ENCODE measurements at places on chromosomes 11 and 22.

DNA sequence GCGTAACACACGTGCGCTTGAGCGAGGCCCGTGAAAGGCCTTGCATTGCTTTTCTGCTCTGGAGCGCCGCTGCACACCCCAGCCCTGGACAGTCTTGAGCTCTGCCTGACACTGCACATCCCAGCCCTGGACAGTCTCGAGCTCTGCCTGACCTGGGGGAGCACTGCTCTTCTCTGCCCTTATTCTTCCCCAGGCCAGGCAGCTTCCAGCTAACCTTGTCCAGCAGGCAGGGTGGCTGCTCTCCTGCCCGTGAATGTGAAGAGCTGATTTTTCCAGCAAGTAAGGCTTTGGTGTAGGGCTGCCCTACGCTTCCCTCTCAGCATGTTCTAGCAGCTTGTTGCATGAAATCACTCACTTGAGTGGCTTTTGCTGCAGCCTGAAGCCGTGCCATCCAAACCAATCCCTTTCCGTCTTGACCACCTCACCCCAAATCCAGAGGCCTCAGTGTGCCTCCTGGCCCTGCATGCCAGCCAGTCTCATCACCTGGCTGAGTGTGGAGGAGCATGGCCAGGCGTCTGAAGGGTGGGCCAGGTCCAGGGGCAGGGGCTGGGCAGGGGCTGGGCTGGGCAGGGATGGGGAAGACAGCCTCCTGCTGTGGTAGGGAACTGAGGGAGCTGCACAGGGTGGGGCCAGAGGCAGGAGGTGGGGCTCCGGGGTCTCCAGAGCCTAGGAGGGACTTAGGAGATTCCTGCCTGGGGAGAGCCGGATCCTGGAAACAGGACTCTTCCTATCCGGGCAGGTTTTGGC, 89.5 kb upstream of the B3GAT1 start:
- no peak for DNase-seq

- DNase-seq: no peak
Measured at GRCh38 chr22:36617694-36618522, 85.6 kb downstream of the CACNG2 start.

GRCh38 chr11:22456993-22457762, 119.0 kb downstream of the SLC17A6 start:
- no peak for DNase-seq

DNA sequence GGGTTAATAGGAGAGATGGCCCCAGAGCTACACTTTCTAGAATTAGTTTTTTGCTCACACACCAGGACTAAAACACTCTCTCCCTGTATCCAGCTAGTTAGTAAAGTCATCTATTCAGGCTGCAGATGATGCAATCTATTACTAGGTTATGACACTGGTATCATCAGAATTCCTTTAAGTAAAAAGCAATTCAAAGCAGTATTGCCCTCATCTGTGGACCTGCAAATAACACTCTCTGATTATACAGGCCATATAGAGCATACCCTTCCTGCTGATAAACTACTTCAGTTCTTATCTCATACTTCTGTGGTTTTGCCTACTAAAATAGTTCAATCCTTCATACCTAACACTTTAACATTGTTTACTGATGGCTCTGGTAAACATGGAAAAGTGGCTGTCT, 13.5 kb upstream of the MTMR2 start:
- no peak for DNase-seq

GRCh38 chr11:123695231-123695630, 40.8 kb upstream of the SCN3B start:
- DNase-seq: no peak

DNA sequence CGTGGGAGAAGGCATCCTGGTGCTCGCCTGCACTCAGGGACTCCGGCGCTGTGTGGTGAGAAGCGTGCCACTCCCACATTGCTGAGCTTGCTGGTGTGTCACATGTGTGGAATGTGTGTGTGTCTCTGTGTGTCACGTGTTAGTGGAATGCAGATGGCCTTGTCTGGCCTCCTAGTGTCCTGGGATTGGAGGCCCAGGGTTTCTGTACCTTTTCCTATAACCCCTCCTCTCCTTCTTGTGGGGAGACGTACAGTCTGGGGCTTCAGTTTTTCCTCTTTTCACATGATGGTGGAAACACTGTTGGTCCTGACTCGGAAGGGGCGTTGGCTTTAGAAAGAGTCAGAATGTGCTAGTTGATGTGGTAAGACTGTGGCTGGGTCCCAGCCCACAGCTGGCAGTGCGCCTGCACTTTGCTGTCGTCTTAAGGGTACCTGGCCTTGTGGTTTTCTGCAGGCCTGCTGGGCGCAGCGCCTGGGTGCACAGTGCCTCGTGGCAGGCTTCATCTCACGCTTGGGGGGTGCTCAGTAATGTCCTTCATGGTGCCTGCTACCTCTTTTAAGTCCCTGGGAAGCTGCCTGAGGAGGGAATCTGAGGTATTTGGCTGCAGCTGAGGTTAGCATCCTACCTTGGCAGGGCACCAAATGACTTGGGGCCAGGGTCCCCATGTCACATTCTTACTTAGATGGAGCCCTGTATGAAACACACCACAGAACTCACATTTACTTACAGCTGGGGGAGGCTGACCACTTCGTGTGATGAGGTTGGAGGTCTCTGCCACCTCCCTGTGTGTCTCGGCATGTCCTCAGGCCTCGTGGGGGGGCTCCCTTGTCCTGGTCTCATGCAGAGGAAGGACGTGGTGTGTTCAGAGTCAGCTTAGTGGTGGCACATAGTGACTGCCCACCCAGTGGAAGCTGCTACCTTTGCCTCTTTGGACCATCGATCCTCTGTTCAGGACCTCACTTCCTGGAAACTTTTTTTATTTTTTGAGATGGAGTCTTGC, 61.9 kb downstream of the MED15 start:
- peak; percentile 82 for DNase-seq

GRCh38 chr11:11521306-11522002, 100.4 kb downstream of the GALNT18 start:
- DNase-seq: no peak

DNA sequence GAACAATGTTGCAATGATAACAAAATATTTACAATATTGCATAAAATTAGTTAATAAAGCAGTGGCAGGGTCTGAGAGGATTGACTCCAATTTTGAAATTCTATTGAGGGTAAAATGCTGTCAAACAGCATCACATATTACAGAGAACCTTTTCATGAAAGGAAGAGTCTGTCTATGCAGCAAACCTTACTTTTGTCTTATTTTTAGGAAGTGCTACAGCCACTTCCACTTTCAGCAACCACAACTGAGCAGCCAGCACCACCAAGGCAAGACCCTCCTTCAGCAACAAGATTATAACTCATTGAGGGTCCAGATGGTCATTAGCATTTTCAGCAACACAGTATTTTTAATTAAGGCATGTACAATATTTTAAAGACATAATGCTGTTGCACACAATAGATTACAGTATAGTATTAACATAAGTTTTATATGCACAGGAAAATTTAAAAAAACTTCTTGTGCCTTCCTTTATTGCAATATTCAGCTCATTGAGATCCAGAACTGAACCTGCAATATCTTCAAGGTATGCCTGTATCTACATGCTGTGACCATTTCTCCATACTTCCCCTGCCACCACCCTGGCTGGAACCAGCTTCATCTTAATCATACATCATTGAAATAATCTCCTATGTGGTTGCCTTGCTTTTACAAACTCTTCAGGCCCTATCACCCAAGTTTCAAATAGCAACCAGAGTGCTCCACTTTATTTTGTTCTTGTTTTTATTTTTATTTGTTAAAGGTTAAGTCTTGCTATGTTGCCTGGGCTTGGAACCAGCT, 711.2 kb downstream of the KCNA4 start:
- DNase-seq: no peak

DNA sequence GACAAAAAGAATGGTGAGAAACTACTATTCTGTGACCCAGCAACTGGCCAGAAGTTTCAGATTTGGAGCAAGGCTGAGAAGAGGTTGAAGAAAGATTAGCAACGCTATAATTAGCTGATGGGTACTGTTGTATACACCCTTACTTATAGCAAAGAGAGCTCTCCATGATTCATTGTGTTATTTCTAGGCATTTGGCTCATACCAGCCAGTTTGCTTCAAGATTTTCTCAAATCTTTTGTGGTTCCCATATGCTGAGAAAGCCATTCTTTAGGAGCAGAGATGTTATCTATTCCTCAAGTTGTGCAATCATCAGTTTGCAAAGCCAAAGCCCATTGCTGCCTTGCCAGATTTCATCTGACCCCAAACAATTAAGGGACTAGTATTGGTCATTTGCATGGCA, 179.4 kb downstream of the ETS1 start:
- DNase-seq: no peak

- DNase-seq: peak; percentile 17
Measured at GRCh38 chr11:2156416-2157182, 4.4 kb downstream of the INS start.

GRCh38 chr11:66479394-66480116, 679 bp upstream of the DPP3 start:
- DNase-seq: no peak

GRCh38 chr22:20131859-20132685, 468 bp downstream of the ZDHHC8 start:
- no peak for DNase-seq

GRCh38 chr11:28459912-28460311, 351.7 kb downstream of the METTL15 start:
- DNase-seq: no peak

DNA sequence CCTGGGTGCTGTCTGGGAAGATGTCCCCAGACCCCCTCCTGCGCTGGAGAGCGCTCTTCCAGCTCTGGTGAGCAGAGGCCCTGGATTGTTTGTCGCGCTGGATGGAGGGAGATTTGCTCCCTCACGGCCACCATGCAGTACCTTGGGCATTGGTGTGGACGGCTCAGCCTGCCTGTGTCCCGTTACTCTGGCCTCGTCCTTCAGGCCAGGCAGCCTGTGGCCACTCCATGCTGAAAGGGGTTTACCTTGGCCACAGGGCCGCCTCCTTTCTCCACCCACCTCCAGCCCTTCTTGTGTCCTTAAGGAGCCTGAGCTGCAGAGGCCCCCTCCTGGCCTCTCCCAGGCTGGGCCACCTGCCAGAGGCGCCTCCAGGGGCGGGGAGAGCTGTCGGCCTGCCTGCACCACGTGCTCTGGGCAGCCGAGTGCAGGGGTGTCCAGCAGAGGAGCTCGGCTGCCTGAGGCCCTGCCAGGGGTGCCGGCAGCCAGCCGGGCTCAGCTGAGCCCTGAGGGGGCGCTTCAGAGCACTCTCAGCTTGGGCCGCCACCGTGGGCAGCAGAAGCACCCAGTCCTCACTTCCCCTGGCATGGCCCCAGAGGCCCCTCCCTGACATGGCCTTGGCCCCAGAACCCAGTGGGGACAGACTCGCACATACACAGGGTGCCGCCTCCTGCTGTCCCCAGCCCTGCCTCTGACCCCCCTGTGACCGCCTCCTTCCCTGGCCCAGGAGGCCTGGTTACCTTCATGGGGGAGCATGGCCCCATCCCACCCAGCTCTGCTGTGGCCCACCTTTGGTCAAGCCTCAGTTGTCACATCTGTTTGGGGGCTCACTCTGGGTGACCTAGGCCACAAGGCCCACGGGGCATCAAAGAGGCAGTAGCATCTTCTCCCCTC, 3.4 kb downstream of the CCND1 start:
- no peak for DNase-seq

- no peak for DNase-seq
Measured at GRCh38 chr22:45227645-45228400, 12.9 kb downstream of the KIAA0930 start.

DNA sequence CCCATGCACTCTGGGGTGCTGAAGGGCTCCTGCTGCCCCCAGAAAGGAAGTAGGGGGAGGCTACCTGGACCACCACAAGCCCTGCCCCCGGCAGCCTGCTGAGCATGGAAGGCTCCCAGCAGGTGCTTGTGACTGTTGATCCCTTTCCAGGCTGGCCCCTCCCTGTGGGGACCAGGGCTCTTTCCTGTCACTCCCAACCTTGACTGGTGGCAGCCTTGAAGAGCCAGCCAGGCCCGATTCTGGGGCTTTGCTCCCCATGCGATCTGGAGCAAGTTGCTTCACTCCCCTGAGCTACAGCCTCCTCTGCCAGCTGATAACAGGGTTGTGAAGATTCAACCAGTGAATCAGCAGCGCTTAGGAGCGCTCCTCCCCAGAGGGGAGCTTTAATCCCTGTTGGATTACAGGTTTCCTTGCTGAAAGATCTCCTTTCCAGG, 4.6 kb upstream of the CST6 start:
- DNase-seq: no peak

GRCh38 chr11:46002189-46002588, 79.7 kb downstream of the LARGE2 start:
- DNase-seq: no peak

DNA sequence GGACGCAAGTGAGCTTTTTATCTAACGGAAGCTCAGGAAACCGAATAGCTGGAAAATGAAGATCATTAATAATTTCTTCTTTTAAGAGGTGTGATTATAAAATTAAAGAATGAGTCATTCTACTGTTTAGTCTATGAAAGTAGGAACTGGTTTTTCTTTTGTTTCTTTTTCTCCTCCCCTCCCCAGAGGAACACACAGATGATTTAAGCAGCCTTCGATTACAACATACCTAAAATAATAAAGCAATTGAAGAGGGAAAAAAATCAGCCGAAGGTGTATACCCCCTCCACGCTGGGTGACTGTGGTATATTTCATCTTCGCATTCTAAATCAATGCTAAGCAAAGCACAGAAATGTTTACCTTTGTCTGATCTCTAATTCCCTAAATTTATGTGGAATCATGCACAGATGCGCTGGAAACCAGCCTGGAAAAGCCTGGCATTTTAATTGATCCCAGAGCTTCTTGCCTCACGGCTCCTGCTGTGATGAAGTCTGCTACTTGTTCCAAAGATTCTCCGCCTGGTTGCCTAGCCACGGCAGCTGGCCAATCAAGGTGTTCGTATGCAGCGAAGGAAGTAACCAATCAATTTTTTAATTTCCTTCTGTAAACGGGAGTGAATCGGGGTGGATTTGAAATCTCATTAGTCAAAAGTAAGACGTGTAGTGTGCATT, 133.9 kb downstream of the FANCF start:
- no peak for DNase-seq

DNA sequence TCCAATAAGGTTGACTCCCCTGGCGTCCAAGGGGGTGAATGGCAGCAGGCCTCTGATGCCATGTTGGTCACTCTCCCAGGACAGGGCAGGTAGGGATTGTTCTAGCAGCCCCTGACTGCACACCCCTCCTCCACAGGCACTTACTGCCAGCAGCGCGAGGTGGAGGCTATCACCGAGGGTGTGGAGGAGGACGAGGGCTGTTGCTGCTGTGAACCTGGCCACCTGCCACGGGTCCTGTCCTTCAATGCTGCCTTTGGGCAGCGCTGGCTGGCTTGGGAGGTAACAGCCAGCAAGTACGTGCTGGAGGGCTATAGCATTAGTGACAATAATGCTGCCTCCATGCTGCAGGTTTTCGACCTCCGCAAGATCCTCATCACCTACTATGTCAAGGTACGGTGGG, 7.7 kb upstream of the SIPA1 start:
- DNase-seq: no peak

- DNase-seq: no peak
Measured at GRCh38 chr11:60310407-60310998, 16.6 kb upstream of the MS4A6E start.

DNA sequence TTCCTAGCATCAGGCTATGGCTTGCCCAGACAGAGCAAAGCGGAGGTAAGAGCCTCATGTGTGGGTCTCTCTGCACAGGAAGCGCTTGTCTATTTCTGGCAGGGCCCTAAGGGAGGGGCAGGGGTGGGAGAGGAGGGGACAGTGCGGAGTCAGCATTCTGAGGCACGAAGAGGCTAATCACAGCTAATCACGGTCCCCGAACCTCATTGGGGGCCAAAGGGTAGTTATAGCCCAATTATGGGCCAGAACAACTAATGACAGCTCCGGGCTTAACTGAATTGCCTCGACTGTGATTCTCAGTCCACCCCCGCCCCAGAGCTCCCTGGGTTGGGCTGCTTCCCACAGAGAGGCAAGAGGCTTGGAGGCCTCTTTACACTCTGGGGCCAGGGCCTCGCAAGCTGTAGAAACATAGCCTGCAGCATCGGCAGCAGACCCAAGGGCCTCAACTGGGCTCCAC, 72.7 kb upstream of the PRDM11 start:
- no peak for DNase-seq

GRCh38 chr11:71453037-71453917, at the start of gene NADSYN1:
Gene NADSYN1, plus strand, starts transcription at chr11:71453203. Its CDS starts 94 bp downstream, at chr11:71453297.
- peak; percentile 90 for DNase-seq

Measured in activated T-helper 1 cell treated with Interleukin-2 at 50 U/mL for 16 hours (primary cell).